HS-27A (cell line): ENCODE measurements at places on chromosomes 7 and 10.

GRCh38 chr10:498760-499435 lies 190.6 kb downstream of the DIP2C start:
- no peak for DNase-seq

- no peak for DNase-seq
Measured at GRCh38 chr10:96153070-96153469, 23.0 kb downstream of the ZNF518A start.

GRCh38 chr7:72805526-72806494 lies 22.2 kb downstream of the TYW1B start:
- DNase-seq = no peak

DNA sequence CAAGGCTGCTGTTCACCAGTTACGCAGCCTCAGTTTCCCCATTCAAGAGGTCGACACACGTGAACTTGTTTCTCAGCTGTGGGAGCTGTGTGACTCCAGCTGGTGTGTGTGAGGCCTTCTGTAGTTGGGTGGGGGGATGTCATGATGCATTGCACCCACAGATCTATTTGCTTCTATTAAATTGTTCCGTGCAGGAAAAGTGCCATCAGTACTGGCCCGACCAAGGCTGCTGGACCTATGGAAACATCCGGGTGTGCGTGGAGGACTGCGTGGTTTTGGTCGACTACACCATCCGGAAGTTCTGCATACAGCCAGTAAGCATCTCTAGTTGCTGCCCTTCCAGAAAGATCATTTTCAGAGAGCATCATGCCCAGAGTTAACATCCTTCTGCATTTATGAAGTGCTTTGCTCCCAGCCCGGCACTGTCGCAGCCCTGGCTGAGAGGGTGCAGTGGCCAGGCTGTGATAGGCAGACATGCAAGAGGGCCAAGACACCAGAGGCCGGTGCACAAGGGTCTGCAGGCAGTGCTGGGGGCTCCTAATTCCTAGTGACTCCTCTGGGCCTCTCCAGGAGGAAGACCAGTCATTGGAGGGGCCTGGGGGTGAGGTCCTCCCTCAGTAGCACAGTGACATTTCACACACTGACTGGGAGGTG lies 60.2 kb downstream of the MKI67 start:
- no peak for DNase-seq

- no peak for DNase-seq
Measured at GRCh38 chr7:2460188-2460587, 16.0 kb downstream of the GRIFIN start.

- no peak for DNase-seq
Measured at GRCh38 chr10:112809736-112810135, 140.3 kb upstream of the TCF7L2 start.

- DNase-seq = no peak
Measured at GRCh38 chr10:10520491-10521385, 496.9 kb upstream of the CELF2 start.

DNA sequence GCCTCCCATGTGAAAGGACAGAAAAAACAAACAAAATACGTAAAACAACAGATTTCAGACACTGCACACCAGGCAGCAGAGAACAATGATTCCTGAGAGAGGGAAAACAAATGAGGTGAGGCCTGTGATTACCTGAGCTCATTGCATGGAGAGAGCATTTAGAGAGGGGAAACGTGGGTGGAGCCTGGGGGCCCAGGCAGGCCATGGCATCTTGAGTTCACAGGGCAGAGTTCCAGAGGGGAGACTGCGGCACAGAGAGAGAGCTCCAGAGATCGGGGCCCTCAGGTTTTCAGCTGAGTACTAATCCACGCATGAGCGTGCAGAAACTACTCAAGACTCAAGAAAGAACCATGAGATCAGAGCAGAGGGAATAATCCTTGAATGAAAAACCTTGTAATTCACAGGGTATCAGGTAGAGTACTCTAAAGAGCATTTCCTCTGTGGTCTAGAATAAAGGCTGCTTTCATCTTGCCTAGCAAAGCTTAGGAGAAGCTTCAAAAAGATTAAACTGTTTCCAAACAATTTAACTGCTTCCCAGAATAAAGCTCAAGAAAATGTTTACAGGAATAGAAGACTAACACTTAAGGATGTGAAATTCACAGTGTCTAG lies 46.6 kb upstream of the ARHGAP12 start:
- no peak for DNase-seq

GRCh38 chr10:124495162-124495561 lies 33.5 kb downstream of the LHPP start:
- DNase-seq = no peak

GRCh38 chr7:151726652-151727578 lies 150.0 kb downstream of the PRKAG2 start:
- no peak for DNase-seq

- no peak for DNase-seq
Measured at GRCh38 chr7:2691011-2691707, 3.2 kb downstream of the AMZ1 start.

GRCh38 chr7:117229350-117229749 lies 93.5 kb downstream of the WNT2 start:
- DNase-seq = no peak

DNA sequence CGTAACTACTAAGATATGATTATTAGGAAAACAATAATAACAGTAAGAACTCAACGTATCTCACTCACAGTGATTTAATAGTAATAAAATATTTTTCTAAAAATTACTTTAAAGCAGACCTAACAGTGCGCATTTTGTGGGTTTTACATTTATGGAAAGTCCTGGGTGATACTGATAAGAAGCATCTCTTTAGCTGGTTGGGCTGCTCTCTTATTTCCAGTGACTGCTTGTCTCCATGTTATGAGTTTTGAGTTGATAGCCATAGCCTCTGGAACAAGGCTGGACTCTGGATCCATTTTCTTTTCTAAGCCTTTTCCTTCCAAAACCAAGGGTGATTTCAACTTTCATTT lies 29.5 kb upstream of the INHBA start:
- DNase-seq = no peak

DNA sequence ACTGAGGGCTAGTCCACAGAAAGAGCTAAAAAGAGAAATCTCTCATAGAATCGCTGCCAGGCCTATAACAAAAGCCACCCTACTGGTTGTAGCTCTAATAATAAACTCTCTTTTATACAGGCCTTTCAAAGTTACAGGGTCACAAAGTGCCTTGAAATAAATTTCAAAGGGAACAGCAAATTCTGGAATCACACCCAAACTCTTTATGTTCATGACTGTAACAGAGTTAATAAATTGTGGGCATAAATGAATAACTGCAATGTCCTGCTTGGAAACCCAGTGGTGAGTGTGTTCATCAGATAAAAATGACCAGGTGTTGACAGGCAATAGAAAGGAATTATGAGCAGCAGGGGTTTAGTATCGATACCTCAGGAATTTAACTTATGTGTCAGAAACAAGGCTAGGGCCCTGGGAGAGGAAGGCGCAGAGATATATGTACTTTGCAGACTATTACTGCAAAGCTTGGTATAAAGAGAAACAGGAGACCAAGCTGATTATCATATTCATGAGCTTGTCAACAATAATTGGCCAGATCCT lies 9.3 kb downstream of the CDC14C start:
- no peak for DNase-seq

DNA sequence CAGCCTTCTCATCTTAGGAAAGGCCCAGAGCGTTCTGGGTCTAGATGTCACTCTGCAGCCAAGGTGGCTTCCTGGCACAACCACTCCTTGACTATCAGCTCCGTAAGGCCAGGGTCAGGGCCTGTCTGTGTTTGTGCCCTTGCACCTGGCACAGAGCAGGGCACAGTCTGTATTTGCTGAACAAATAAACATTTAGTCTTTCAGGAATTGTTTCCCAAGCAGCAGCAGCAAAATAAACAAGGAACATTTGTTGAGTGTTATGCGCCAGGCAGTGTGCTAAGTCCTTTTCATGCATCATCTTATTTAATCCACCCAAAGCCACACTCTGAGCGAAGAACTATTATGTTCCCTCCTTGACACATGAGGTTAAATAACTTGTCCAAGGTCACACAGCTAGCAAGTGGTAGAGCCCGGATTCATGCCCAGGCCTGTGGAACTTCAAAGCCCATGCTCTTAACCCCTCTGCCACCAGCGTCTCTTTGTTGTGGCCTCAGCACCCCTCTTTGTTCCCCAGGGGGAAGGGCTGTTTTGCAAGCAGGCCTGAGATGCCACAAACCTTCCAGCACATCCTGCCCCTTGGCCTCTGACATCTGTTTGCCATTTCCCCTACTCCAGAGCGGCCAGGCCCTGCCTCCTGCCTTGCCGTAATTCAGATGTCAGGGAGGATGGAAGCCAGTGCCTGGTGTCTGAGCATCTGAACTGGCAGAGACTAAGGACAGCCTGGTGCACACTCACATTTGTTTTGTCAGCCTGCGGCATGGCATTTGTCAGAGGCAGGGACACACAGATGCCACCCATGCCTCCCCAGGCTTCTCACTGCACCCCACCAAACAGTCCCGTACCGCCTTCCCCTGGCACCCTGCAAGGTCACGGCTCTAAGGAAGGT lies 325.8 kb upstream of the ZMIZ1 start:
- no peak for DNase-seq

- no peak for DNase-seq
Measured at GRCh38 chr7:36208426-36208825, 55.4 kb downstream of the EEPD1 start.

- no peak for DNase-seq
Measured at GRCh38 chr10:121438333-121438732, 159.9 kb downstream of the FGFR2 start.

- DNase-seq = no peak
Measured at GRCh38 chr7:99694912-99695304, 15.1 kb upstream of the CYP3A5 start.

GRCh38 chr7:146728611-146729010 lies 612.0 kb downstream of the CNTNAP2 start:
- DNase-seq = no peak

DNA sequence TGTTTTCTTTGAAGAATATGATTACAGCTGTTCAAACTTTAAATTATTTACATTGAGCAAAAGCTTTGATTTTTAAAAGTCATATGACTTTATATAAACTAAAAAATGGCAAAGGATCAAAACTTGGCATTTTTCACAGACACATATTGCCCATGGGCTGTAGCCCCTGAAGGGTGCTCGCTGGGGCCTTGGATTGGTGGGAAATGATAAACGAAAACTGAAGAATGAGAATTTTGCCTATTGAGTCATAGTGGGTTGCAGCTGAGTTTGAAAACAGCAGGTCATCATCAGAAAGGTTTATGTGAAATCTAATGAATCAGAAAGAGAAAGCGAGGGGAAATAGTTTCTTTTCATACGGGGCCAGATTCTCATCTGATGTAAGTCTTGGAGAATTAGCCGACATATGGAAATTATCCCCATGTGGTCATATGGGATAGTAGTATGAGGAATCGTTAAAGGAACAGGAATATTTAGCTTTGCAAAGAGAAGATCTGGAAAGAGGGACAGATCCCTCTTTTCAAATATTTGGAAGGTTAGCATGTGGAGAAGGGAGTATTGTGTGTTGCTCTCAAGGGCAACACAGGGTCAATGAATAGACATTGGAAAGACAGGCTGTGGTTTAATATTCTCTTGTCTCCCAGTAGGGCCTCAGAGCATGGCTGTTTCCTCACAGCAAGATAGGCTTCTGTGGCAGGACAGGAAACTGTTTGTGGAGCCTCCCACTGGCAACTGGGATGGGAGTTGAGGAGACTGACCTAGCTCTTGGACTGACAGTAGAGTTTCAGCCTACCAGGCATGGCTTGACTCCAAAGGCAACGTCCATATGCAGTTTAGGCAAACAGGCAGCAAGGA lies 119.0 kb downstream of the FZD1 start:
- no peak for DNase-seq

- DNase-seq = no peak
Measured at GRCh38 chr10:112209684-112210131, 26.1 kb upstream of the GPAM start.

- no peak for DNase-seq
Measured at GRCh38 chr10:75023074-75023473, 88.4 kb upstream of the SAMD8 start.

- DNase-seq = no peak
Measured at GRCh38 chr7:74606101-74606908, 51.2 kb upstream of the GTF2I start.

DNA sequence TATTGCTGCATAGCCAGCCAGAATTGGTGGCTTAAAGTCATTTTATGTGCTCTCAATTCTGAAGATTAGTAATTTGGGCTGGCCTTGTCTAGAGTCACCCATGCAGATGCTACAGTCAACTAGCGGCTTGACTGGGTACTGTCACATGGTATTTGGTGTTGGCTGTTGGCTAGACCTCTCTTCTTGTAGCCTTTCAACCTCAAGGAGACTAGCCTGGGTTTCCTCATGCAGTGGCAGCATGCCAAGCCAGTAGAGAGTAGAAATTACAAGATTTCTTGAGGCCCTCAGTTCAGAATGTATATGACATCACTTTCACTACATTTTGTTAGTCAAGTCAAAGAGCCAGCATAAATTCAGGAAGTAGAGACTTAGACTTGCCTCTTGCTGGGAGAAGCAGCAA lies 3.7 kb upstream of the ZNF800 start:
- DNase-seq = no peak

- DNase-seq = peak; percentile 59
Measured at GRCh38 chr10:18713077-18713476, 53.8 kb downstream of the ARL5B start.

DNA sequence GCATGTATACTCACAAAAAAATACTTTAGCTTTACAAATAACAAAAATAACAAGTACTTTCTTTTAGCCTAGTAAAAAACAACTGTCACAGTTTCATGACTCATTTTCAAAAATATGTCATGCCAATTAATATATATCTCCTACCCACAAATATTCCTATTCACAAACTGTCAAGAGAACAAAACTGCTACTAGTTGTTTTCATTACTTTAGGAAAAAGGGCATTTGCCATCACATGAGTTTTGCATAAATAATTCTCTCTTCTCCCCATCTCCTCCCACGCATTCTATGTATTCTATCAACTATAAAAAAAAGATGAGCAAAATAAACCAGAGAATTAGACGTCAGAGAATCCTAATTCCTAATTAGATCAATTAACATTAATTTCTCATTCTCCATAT lies 87.6 kb downstream of the PIP4K2A start:
- DNase-seq = no peak

DNA sequence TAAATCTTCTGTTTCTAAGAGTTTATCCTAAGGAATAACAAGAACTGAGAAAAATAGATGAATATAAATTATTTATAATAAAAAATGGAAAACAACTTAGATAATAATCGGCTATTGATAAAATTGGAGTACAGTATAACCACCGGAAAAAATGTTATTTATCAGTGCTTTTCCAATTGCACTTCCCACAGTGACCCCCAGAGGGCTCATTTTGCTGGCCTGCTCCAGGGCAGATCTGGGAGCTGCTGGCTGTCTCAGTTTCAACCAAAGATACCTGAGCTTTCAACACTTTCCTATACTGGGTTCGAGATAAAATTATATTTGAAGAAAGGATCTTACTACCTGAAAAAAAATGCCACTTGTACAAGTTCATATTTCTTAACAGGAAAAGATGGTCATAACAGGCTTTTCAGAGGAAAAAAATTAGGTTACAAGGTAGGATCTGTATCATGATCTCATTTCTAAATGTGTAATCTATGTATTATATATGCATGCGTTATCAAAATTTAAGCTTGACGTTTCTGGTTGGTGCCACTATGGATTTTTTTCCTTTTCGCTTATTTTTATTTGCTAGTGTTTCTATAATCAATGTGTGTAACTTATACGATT lies 165.7 kb downstream of the NPSR1 start:
- no peak for DNase-seq

- DNase-seq = no peak
Measured at GRCh38 chr10:101052285-101052684, 9.5 kb upstream of the KAZALD1 start.

- DNase-seq = no peak
Measured at GRCh38 chr7:17022920-17023319, 141.1 kb upstream of the AGR3 start.
